NCI-H1417 treated with DMSO at 0.1 percent for 48 hours (cell line): ENCODE measurements at places on chromosomes 7 and 10.

- DNase-seq: no peak
Observed at GRCh38 chr7:158495786-158496185, 91.8 kb downstream of the PTPRN2 start.

DNA sequence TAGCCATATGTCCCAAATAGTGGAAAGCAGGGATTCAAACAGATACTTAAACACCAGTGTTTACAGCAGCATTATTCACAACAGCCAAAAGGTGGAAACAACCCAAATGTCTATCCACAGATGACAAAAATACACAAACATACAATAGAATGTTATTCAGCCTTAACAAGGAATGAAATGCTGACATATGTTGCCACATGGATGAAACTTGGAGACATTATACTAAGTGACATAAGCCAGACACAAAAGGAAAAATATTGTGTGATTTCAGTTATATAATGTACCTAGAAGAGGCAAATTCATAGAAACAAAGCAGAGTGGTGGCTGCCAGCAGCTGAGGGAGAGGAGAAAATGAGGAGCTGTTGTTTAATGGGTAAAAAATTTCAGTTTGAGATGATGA lies 533.9 kb upstream of the FZD8 start:
- no peak for DNase-seq

GRCh38 chr10:91977491-91977890 lies 53.9 kb downstream of the BTAF1 start:
- DNase-seq: no peak

GRCh38 chr10:77177161-77177560 lies 460.4 kb downstream of the KCNMA1 start:
- no peak for DNase-seq

DNA sequence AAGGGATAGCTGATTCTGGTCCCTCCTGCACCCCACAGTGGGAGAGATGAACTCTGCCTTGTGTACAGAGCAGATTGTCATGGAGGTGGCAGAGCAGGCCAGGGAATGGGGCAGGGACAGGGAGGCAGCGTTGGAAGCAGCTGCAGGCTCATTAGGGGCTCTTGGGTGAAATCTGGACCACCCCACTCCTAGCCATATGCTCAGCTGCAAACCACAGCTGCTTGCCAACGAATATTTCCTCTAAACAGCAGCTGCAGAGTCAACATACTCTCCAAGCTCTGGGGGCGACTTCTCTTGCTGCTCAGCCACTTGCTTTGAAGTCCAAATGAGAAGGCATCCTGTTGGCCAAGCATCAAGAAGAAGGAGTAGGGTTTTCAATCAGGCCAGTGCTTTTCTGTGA lies 302.3 kb upstream of the AUTS2 start:
- no peak for DNase-seq

- no peak for DNase-seq
Observed at GRCh38 chr7:150954201-150954985, 23.7 kb downstream of the KCNH2 start.

DNA sequence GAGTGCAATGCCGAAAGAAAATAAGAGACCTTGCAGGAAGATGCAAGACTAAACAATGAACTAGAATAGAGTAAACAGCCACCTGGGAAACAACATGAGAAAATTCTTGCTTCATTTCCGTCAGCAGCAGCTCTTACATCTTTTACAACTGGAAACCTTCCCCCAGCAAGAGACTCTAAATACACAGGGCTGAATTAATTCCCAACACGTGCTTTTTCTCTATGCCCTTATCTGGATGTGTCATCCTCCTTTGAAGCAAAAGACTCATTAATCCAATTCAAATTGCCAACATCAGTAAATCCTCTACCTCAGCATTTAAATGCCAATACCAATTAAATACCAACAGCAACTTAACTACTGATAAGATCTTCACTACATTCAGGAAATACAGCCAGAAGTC lies 99.0 kb upstream of the PDE1C start:
- DNase-seq: no peak

- no peak for DNase-seq
Observed at GRCh38 chr10:91088300-91089140, 131.9 kb upstream of the PCGF5 start.

DNA sequence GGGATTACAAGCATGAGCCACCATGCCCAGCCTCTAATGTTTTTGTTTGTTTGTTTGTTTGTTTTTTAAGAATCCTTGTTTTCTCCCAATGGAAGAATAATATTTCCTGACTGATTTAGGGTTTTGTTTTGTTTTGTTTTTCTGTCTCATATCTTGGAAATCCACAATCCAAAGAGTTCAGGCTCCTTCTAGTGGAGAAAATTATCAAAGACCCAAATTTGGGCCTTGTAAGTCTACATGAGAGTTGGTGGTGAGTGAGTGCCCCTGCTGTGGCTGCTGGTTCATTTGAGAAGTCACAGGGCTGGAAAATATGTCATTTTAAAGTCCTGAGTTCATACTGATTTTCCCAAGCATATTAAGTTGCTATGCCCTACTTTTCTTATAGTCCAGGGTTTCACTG lies 33.5 kb upstream of the KLHL7 start:
- DNase-seq: no peak

DNA sequence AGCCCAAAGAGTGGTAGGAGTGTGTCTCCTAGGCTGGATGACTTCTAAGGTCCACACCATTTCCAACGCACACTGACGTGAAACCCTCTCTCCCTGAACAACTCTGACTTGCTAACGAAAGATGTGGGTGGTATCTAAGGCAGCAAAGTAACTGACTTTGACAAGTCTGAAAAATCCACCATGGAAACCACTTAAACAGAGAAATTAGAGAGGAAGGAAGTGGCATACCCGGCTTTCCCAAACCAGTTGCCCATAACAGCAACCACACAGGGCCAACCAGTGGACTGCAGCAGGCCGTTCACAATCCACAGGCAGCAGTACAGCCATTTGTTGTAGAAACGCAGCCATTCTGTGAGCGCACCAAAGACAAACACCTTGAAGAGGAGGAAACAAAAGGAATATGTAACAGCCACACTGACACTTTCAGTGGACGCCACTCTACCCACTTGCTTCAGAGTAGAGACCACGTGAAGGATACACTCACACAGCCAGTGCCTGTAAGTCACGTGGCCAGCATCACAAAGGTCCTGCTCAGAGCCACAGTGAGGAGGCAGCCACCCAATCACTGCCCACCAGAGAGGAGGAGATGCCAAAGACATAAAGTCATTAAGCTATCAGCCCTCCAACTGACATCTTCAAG lies 39.8 kb downstream of the SLC37A3 start:
- no peak for DNase-seq

DNA sequence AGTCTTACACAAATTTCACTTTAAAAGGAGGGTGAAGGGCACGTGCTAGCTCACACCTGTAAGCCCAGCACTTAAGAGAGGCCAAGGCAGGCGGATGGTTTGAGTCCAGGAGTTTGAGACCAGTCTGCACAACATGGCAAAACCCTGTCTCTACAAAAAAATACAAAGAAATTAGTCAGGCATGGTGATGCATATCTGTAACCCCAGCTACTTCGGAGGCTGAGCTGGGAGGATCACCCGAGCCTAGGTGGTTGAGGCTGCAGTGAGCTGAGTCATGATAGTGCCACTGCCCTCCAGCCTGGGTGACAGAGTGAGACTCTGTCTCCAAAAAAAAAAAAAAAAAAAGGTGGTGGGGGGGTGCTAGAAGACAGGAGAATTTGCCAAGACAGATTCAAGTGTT lies 237.3 kb upstream of the KLF14 start:
- no peak for DNase-seq

GRCh38 chr10:88886557-88886956 lies 6.5 kb downstream of the STAMBPL1 start:
- no peak for DNase-seq

GRCh38 chr7:40709062-40709964 lies 574.5 kb downstream of the SUGCT start:
- no peak for DNase-seq

DNA sequence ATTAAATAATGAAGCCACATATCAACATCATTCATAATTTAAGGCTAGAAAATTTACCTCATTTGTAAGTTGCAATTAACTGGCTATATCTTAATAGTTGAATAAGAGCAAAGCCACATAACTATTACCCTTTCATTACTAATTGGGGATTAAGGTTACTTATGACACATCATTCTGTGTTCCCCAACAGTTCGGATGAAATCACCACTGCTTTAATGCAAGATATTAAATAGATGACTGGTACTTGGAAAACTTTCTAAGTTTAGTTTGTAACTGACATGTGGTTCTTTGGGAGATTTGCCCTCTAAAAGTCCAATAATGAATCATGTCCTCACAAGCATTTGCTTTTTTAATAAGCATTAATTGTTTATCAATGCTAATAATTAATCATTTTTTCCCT lies 109.1 kb downstream of the MTERF1 start:
- no peak for DNase-seq

DNA sequence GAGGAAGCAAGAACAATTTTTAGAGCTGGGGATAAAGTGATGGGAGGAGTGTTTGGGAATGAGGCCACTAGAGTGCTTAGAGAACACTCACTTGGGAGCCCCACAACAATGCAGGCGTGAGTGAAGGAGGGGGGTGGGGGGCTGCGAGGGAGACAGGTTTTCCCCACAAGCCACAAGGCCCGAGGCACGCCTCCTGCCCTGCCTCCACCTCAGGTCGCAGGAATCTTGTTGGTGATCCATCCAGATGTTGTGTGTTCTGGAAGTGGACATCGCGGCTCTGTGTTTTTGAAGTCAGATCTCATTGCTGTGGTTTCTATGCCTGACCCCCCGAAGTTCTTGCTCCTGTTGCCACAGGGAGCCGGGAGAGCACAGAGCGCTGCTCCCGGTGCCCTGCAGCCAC lies 178.0 kb upstream of the BMPER start:
- DNase-seq: no peak

GRCh38 chr7:21722371-21722770 lies 179.5 kb downstream of the DNAH11 start:
- no peak for DNase-seq

DNA sequence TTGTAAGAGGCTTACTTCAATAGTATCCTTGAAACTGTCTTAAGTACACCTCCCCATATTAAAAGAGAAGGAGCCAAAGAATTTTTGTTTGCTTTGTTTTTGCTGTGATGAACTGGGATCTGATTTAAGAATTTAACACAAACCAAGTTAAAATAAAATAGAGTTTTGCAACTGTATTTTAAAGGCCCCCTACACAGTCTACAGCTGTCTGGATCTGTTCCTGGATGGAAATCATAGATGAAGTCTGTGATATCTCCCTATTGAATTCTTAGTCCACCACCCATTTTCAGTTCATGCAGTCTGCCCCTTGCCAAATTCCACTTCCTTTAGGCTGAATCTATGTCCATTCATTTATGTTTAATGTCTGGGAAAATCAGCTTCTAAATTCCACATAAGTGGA lies 169.8 kb upstream of the MEOX2 start:
- no peak for DNase-seq

- DNase-seq: no peak
Observed at GRCh38 chr7:495326-495725, 24.3 kb downstream of the PDGFA start.

DNA sequence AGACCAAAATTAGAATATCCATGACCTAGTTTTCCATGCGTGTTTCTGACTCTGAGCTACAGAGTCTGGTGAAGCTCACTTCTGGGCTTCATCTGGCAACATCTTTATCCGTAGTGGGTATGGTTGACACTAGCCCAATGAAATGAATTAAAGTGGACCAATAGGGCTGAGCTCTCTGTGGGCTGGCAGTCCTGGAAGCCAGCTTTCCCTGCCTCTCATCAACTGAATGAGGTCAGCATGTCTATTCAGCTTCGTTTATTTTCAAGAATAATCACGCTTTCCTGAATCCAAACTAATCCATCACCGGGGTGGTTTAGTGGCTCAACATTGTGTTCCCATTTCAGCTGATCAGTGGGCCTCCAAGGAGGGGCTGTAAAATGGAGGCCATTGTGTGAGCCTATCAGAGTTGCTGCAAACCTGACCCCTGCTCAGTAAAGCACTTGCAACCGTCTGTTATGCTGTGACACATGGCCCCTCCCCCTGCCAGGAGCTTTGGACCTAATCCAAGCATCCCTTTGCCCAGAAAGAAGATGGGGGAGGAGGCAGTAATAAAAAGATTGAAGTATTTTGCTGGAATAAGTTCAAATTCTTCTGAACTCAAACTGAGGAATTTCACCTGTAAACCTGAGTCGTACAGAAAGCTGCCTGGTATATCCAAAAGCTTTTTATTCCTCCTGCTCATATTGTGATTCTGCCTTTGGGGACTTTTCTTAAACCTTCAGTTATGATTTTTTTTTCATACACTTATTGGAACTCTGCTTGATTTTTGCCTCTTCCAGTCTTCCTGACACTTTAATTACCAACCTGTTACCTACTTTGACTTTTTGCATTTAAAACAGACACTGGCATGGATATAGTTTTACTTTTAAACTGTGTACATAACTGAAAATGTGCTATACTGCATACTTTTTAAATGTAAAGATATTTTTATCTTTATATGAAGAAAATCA lies 35.5 kb downstream of the CAV1 start:
- no peak for DNase-seq

- no peak for DNase-seq
Observed at GRCh38 chr7:5546626-5547025, 123.0 kb upstream of the TNRC18 start.

DNA sequence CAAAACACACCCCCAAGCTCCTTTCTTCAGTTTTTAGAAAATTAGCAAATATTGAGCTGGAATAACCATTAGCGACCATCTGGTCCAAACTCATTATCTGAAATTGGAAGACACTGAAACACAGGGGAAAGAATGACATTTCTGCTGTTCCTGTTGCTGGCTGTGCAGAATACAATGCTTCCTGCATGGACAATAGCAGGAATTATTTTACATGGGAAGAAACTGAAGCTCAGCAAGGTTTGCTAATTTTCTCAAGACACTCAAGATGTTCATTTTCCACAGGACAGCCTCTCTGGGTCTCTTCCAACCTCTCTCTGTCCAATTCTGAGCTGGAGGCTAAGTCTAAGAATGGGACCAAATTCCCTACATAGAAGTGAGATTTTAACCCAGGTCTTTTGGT lies 81.9 kb upstream of the TNS3 start:
- DNase-seq: no peak

- no peak for DNase-seq
Observed at GRCh38 chr10:114911801-114912469, 26.1 kb upstream of the TRUB1 start.

- no peak for DNase-seq
Observed at GRCh38 chr7:120990468-120991118, 2.1 kb downstream of the CPED1 start.

GRCh38 chr10:72881291-72881690 lies 12.2 kb upstream of the OIT3 start:
- DNase-seq: no peak
